ENCODE measurements at places on chromosomes 3 and 15. TPM values are rescaled to one million over a fixed set of nuclear protein-coding genes. Genes with fewer than 3 reads are reported as not detected.
A peak's percentile ranks its signal among the peaks of the same experiment; 100 is the strongest.

Gene SI
- not detected for total RNA-seq

Gene SRGAP3
- total RNA-seq, result 68.6 TPM

Gene UBA3
- total RNA-seq, result 62.1 TPM

- H3K4me1 ChIP-seq, result no peaks in the 10 kb centered on the region
- H3K4me3 ChIP-seq, result no peak overlapping the region
- H3K36me3 ChIP-seq, result no peaks in the 10 kb centered on the region
- no peak overlapping the region for H3K27ac ChIP-seq
- DNase-seq, result no peak
Measured at GRCh38 chr15:47857776-47858167, 140.5 kb downstream of the SEMA6D start.

GRCh38 chr15:79572691-79573404, 140.7 kb downstream of the MINAR1 start:
- H3K27me3 ChIP-seq, result peaks cover 29% of the 10 kb centered on the region
- no peaks in the 10 kb centered on the region for H3K36me3 ChIP-seq

DNA sequence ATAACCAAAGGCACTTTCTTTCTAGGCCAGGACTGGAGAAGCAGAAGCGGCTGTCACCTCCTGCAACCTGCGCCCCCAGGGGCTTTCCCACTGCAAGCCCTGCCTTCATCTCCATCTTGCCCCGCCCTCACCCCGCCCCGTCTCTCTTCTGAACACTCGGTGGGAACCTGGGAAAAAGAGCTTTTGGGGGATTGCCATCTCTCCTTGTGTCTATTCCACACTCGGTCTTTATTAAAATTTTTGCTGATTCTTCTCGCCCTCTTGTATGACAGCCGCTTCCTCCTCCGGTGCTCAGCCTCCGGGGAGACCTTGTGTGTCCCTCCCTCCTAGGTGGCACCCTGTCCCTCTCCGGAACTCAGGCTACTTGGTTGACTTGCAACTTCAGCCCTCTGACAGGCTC, 41.9 kb upstream of the SPESP1 start:
- DNase-seq, result no peak
- H3K27ac ChIP-seq, result peak overlapping the region; percentile 71
- H3K4me1 ChIP-seq, result peaks cover 25% of the 10 kb centered on the region
- no peak overlapping the region for H3K4me3 ChIP-seq

GRCh38 chr3:116667324-116667723, 42.3 kb upstream of the TUSC7 start:
- no peaks in the 10 kb centered on the region for H3K36me3 ChIP-seq
- no peak overlapping the region for H3K4me3 ChIP-seq
- DNase-seq, result no peak
- H3K4me1 ChIP-seq, result peaks cover 9% of the 10 kb centered on the region
- H3K27ac ChIP-seq, result no peak overlapping the region

DNA sequence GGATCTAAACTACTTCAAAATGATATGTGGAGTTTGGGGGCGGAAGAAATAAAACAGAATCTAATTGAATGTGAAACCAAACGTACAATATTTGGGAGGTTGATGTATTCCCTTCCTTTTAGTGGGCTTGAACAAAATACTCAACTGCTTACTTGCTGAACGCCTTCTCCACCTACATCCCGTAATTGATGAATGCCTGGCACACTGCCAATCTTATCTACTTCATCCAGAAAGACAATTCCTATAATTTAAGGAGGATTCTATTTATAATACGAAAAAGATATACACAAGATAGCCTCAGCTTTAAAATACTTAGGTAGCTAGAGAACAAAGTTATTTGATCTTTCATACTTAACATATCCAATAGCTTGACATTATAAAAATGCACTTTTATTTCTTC, 23.1 kb upstream of the PDCD7 start:
- H3K27ac ChIP-seq, result peak overlapping the region; percentile 52
- DNase-seq, result no peak
- H3K36me3 ChIP-seq, result peaks cover 19% of the 10 kb centered on the region
- H3K27me3 ChIP-seq, result no peaks in the 10 kb centered on the region
- H3K4me3 ChIP-seq, result no peak overlapping the region

GRCh38 chr3:109257269-109257668, 59.0 kb downstream of the DPPA2 start:
- no peak overlapping the region for H3K4me3 ChIP-seq
- H3K36me3 ChIP-seq, result no peaks in the 10 kb centered on the region
- no peaks in the 10 kb centered on the region for H3K4me1 ChIP-seq
- no peak overlapping the region for H3K27ac ChIP-seq

- H3K27ac ChIP-seq, result no peak overlapping the region
- H3K4me1 ChIP-seq, result peaks cover 27% of the 10 kb centered on the region
- no peak for DNase-seq
- no peak overlapping the region for H3K4me3 ChIP-seq
- no peaks in the 10 kb centered on the region for H3K27me3 ChIP-seq
- no peaks in the 10 kb centered on the region for H3K36me3 ChIP-seq
Measured at GRCh38 chr3:69119681-69120080, 2.7 kb downstream of the LMOD3 start.

DNA sequence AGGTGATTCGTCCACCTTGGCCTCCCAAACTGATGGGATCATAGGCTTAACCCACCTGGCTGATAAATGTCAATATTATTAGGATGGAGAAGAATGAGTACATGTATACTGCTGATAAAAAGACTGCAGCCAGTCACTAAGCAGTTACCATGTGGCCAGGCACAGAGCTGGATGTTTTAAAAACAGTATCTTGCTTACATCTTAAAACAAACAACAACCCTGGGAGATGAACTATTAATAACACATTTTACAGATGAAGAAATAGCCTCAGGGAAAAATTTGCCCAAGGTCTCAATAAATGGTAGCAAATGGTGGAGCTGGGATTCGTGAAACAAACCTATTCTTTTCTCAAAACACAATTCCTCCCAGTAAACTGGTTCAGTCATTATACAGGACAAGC, 18.1 kb downstream of the IL17RD start:
- no peaks in the 10 kb centered on the region for H3K27me3 ChIP-seq
- no peak overlapping the region for H3K4me3 ChIP-seq
- H3K36me3 ChIP-seq, result peaks cover 5% of the 10 kb centered on the region

DNA sequence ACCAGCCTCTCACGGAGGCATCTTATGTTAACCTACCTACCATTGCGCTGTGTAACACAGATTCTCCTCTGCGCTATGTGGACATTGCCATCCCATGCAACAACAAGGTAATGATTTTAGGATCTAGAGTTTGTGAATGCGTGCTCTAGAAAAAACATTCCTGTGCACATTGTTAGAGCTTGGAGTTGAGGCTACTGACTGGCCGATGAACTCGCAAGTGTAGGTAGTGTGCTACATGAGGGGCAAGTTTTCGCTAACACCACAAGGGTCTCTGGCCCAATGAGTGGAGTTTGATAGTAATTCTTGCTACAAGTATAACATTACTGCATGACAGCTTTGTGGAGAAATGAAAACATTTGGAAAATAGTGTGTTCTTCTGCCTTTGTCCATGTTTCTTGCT, 4.4 kb downstream of the RPSA start:
- no peaks in the 10 kb centered on the region for H3K27me3 ChIP-seq
- H3K27ac ChIP-seq, result no peak overlapping the region
- H3K36me3 ChIP-seq, result peaks cover 29% of the 10 kb centered on the region

DNA sequence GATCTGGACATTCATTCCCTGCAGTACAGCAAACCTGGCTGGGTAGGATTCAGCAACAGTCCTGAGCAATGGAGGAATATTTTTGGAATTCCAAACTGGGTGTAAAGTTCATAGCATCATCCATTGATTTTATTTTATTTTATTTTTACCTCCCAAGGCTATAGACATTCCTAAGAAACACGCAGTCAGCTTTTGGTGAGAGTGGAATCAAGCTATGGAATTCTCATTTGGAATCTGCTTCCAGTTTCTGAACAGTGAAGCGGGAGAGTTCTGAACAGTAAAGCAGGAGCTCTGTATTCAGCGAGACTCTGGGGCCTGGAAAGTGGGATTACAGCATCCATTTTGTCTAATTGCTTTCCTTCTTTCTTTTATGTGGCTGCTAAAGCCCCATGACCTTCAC, 1.4 kb upstream of the PDZRN3 start:
- peaks cover 52% of the 10 kb centered on the region for H3K4me1 ChIP-seq
- no peaks in the 10 kb centered on the region for H3K36me3 ChIP-seq
- peak overlapping the region; percentile 82 for H3K4me3 ChIP-seq
- no peak for DNase-seq
- no peaks in the 10 kb centered on the region for H3K27me3 ChIP-seq

DNA sequence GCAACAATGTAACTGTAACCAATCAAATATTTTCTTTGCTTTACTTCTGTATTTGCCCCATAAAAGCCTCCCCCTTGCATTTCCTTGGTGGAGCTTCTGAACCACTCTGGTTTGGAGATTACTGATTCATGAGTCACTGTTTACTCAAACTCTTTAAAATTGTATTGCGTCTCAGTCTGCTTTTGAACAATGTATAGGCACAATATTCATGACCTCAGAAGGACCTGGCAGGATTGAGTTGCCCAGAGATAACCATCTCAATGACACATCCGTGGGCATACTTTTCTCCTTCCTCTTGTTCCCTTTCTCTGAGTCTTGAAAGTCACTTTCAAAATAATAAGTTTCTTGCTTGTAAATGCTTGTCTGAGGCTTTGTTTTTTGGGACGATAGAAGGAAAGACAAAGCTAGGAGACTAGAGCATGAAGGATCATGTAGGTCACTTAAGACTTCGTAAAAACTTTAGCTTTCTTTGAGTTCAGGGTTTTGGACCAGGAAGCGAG, 57.1 kb upstream of the POU1F1 start:
- H3K4me3 ChIP-seq, result no peak overlapping the region
- H3K4me1 ChIP-seq, result peaks cover 19% of the 10 kb centered on the region
- no peaks in the 10 kb centered on the region for H3K36me3 ChIP-seq
- no peaks in the 10 kb centered on the region for H3K27me3 ChIP-seq
- DNase-seq, result no peak

DNA sequence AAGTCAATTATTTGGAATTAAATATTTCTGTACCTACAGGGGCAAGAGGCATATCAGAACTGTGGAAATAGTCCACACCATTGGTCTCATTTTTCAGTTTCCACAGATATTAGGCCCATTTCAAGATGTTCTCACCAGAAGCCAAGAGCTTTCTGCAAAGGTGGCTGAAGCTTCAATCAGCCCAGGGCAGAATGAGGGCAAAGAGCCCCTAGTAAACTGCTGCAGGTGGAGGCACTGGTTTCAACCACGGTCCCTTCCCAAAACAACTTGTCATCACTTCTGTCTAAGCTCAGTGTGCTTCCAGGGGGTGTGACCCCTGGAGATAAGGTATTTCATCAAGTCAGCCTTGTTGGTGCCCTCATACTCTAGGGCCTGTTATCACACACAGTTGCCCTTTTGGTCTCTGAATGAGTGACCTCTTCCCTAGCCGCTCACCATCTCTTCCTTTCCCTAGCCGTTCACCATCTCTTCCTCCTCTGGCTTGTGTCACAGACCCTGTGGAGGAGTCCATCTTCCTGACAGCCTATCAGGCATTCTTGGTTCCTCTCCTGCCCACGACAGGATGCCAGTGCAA, 21.2 kb downstream of the IL17RD start:
- no peaks in the 10 kb centered on the region for H3K27me3 ChIP-seq
- H3K4me3 ChIP-seq, result no peak overlapping the region
- no peak overlapping the region for H3K27ac ChIP-seq
- DNase-seq, result no peak
- H3K36me3 ChIP-seq, result peaks cover 3% of the 10 kb centered on the region

Measured in mesothelial cell of epicardium (in vitro differentiated cells).